Activated T-cell treated with anti-CD3 and anti-CD28 coated beads, Interleukin-2, amount 50 U/mL, for 4 hours (primary cell): ENCODE measurements at places on chromosomes 3 and 15. TPM values are rescaled to one million over a fixed set of nuclear protein-coding genes. Genes with fewer than 3 reads are reported as not detected.

A4GNT gene
- total RNA-seq = not detected

TGM4 gene
- total RNA-seq = not detected

IREB2 gene
- 56.1 TPM for total RNA-seq

HRG gene
- total RNA-seq = not detected

C3orf70 gene
- total RNA-seq = not detected

ISLR gene
- total RNA-seq = 0.26 TPM

SRGAP3 gene
- total RNA-seq = 0.42 TPM

DPPA4 gene
- 1.5 TPM for total RNA-seq

CHRNA3 gene
- not detected for total RNA-seq

GOLGA8G gene
- total RNA-seq = not detected

UBE2Q2 gene
- total RNA-seq = 11.8 TPM

NANOGP8 gene
- not detected for total RNA-seq

CLDN18 gene
- 0.13 TPM for total RNA-seq

RTP1 gene
- total RNA-seq = not detected

WNT5A gene
- total RNA-seq = 0.28 TPM

NEK11 gene
- 1.2 TPM for total RNA-seq

GNAT1 gene
- total RNA-seq = not detected
